ENCODE measurements at places on chromosomes 11 and 22.

GRCh38 chr22:44486538-44486937 is 11.5 kb downstream of the RTL6 start:
- no peak for DNase-seq

- no peak for DNase-seq
Measured at GRCh38 chr11:22730319-22730718, 63.9 kb downstream of the GAS2 start.

- no peak for DNase-seq
Measured at GRCh38 chr11:88266919-88267318, 70.6 kb downstream of the CTSC start.

DNA sequence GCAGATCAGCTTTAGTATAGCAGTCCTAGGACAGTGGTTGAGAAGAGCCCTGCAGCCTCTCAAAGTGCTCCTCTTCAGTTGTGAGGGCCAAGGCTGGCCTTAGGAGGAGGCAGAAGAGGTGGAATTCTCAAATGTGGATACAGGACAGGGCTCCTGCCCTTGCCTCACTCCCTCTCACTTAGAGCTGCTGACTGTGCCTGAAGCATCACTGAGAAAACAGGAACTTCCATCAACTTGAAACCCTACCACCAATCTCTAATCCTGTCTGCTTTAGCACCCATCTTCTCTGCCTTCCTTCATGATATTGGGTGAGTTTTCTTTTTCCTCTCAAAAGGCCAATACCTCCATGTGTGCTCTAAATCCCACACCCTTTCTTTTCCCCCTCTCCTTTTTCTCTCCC is 14.4 kb upstream of the UCP3 start:
- DNase-seq, result no peak

GRCh38 chr11:79201677-79202347 is 239.0 kb downstream of the TENM4 start:
- DNase-seq, result no peak

DNA sequence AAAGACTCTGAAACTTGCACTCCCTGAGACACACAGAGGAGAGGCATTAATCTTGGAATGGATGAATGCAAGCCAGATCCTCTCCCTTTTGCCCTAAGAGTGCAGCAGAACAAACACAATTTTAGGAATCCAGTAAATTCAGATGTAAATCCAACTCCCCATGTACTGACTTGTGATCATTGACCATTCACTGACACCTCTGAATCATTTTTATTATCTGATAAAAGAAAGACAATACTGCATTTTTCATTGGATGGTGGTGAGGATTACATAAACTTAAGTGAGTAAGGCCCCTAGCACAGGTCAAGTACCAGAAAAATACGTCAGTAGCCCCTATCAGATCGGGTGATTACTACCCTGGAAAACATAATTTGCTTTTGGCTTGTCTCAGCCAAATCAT is 782.9 kb upstream of the API5 start:
- DNase-seq, result no peak

GRCh38 chr11:27388001-27388400 is 25.0 kb upstream of the CCDC34 start:
- DNase-seq, result no peak

DNA sequence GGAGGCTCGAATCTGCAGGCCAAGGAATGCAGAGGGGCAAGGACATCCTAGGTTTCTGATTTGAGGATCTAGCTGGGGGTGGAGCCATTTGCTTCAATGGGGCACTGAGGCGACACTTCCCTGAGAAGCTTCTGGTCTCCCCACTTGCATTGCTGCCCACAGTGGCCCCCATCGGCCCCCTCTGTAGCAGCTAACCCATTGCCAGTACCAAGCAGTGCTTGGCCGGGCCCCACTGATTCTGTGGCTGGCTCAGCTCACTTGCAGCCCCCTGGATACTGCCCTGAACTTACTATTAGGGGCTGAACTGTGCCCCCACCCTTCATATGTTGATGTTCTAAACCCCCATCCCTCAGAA is 42.9 kb upstream of the SHISAL1 start:
- no peak for DNase-seq

DNA sequence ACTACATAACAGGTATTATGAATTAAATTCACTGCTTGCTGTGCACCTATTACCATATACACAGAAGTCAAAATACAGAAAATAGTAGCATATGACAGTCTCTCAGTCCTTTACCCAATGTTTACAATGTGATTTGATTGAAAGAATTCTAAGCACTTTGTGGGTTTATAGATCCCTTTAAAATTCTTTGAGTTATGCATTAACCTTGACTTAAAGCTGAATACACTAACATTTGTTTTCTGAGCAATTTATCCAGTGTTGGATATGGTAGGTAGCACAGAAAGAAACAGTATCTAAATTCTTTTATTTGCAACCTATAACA is 230.8 kb upstream of the DDI1 start:
- DNase-seq, result peak; percentile 33

DNA sequence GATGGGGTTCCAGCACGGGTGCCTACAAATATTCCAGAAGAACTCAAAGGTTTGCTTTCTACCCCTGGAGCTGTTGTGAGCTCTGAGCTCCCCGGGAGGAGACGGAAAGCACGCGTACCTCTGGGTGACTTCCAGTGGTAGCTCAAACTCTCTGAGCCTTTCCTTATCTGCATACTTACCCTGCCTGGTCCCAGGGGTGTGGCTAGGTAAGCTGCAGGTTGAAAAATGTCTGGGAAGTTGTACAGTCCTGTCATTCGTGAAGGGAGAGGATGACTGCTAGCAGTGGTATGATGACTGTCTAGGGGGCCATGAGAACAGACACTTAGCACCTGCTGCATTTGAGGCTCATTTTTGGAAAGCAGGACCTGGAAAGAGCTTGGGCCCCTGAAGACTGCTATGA is 111.5 kb downstream of the DSCAML1 start:
- no peak for DNase-seq

- DNase-seq, result no peak
Measured at GRCh38 chr11:45930951-45931570, 8.6 kb downstream of the LARGE2 start.

- DNase-seq, result no peak
Measured at GRCh38 chr22:30224161-30224857, 22.2 kb downstream of the LIF start.

DNA sequence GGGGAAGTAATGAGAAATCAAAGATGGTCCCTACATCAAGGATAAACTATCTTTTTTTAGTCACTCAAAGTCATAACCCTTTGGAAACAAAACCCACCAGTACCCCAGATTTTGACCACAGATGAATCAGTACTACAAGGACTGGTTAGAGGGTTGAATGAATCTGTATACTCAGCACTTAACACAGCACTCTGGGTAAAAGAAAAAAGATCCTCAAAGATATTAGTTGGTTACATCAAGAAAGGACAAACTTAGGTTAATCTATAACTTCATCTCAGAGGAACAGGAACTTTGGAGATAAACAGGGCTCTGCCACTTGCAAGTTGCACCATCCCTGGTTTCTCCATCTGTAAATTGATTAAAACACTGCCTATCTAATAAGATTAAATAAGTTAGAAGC is 18.8 kb downstream of the SC5D start:
- no peak for DNase-seq

DNA sequence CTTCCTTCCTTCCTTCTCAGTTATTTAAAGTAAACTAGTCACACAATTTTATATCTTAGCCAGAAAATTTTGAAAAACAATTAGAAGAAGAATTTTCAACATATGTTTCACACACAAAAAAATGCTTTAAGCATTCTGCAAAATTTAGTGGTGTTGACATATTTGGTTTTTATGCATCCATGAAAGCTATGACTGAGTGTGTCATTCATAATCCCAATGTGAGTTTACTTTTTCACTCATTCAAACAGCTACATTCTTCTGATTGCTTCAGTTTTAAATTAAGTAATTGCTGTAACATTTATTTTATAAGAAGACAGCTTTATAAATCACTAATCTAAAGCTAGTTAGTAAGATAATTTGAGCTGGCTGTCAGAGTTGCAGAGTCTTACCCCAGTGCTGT is 453.5 kb downstream of the LRRC4C start:
- DNase-seq, result no peak

DNA sequence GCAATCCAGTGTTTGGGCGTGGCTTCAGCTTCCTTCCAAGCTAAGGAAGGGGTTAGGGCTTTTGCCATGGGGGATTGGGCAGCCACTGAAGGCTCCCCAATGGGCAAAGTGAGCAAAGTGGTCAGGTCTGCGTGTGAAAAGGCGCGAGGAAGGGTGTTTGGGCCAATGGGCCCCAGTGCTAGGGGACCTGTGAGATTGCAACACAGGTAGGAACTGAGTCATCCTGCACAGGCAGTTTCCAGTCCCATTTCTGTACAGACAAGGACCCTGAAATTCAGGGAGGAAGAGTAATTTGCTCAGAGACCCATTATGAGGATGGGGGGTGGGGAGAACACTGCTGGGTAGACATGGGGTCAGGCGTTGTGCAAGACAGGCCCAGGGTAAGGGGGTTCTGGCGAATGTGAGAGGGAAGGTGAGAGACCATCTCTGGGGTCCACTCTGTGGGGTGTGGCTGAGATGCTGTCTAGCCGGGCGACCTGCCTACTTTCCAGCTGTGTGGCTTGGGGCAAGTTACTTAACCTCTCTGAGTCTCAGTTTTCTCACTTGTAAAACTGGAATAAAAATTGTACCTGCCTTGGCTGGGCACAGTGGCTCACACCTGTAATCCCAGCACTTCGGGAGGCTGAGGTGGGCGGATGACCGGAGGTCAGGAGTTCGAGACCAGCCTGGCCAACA is 7.3 kb downstream of the CCDC88B start:
- no peak for DNase-seq

GRCh38 chr22:43094085-43094484 is 4.9 kb upstream of the TTLL1 start:
- DNase-seq, result no peak

DNA sequence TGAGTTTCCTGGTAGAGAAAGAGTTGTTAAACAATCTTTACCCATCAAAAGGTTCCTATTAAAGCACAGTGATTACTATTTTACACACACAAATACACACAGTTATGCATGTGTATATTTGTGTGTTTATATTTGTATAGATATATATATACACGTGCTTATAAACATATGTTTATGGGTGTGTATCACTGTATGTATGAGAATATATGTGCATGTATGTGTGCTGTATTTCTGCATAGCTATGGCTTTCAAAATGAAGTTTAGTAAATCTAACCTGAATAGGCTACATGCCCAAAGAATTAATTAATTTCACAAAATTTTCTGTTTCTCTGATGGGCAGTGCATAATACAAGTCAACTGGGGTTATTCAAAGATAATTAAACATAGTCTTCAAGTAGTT is 723.1 kb upstream of the KIRREL3 start:
- no peak for DNase-seq

GRCh38 chr22:31488346-31488883 is 1.2 kb downstream of the EIF4ENIF1 start:
- no peak for DNase-seq

- DNase-seq, result no peak
Measured at GRCh38 chr11:118265954-118266353, 1.9 kb upstream of the MPZL2 start.

DNA sequence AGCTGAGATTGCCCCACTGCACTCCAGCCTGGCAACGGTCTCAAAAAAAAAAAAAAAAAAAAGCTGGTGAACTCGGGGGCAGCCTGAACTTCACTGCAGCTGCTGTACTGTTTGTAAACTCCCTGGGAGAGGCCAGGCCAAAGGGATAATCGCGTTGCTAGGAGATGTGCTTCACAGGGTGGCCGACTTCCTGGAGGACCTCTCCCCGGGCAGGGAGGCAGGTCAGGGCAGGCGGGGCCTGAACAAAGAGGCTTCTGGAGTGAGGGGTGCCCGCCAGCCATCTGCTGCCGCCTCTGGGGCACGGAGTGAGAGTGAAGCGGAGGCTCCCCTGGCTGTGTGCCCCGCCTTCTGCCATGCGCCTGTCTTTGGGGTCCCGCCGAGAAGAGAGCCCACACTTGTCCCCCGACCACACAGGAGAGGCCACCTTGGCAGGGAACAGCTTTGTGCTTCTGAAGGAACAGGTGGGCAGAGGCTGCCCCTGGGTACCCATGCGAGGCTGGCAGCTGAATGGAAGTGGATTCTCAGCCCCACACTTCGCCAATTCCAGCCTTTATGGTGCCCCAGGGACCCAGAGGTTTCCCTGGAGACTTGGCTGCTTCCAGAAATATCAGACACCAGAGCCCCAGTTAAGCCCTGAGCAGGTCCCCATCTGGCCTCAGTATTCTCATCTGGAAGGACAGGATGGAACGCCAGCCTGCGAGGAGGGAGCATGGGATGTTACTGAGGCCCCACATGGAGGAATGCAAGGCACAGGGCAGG is 29.6 kb downstream of the TMEM184B start:
- DNase-seq, result no peak

- peak; percentile 80 for DNase-seq
Measured at GRCh38 chr11:62394825-62395538, 23.9 kb upstream of the SCGB1A1 start.

DNA sequence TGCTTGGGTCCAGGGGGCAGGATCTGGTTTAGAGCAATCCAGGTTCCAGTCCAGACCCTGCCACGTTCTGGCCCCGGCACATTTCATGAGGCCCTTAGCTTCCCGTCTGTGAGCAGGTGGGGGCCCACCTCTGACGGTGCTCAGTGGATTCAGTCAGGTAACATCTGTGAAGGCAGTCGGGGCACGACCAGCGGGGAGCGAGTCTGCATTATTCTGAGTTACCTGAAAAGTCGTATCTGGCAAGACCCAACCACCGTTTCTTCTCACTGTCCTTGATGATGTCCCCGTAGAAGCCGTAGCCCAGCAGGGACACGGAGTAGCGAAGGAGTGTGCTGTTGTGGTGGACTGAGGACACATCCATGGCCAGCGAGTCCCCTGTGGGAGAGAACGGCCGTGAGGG is 39.0 kb downstream of the CERK start:
- no peak for DNase-seq

DNA sequence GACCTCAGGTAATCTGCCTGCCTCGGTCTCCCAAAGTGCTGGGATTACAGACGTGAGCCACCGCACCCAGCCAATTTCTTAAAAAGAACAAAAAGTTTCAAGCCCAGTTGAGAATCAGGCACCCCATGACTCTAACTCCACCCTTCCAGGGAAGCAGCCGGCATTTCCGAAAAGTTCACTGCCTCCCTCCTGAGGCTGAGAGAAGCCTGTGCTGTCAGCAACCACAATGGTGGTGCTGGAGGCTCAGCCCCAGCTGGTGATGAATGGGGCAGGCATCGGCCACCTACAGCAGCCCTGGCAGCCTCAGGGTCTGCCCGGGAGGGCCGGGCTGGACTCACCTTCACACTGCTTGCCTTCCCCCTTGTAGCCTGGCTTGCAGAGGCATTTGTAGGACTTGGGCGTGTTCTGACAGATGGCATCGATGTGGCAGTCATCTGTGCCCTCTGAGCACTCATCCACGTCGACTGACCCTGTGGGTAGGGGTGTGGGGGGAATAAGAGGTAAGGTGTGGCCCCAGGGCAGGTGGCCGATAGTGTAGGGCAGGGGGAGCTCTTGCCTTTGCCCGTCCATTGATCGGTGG is 4.3 kb downstream of the SCUBE1 start:
- DNase-seq, result no peak

- peak; percentile 83 for DNase-seq
Measured at GRCh38 chr22:45597460-45598192, 74.0 kb upstream of the ATXN10 start.

DNA sequence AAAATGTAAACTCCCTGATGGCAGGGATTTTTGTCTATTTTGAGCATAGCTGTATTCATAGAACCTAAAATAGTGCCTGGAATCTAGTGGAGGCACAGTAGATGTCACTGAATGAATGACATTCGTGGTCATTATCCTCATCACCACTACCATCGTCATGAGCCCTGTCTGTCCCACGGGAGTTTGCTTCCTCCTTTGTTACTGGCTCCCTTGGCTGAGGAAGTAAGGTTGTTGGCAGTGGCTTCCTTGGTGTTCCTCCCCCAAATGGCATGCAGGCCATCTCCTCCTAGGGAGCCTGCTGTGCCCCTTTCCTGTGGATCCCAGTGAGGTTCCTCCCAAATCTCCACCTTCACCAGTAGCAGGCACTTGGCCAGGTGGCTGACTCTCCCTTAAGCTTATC is 183.0 kb downstream of the CEP164 start:
- no peak for DNase-seq

Data from Caco-2 (cell line).